Activated effector memory CD4-positive, alpha-beta T cell treated with anti-CD3 and anti-CD28 coated beads, Interleukin-2, amount 50 U/mL, for 16 hours (primary cell): ENCODE measurements at places on chromosomes 16 and 17.

GRCh38 chr16:11848842-11849241 is 2.5 kb downstream of the RSL1D1 start:
- no peak for DNase-seq

- DNase-seq = no peak
Measured at GRCh38 chr17:55275894-55276804, 11.4 kb downstream of the HLF start.

DNA sequence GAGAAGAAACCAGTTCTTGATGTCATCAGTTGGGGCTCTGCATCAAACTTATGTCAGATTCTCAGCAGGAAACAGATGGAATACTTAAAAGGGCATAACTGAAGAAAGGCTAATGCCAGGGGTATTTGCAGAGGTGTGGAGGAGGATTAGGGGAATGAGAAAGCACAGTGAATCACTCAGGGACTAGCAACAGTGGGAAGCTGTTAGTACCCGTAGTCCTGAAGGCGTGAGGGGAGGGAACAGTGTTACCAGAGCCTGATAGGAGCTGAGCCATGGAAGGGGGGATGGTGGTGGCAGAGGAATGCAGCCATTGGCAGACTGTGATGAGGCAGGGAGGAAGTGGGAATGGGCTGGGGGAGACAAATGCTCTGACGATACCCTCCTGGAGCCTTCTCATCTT is 162.3 kb downstream of the UTP18 start:
- no peak for DNase-seq

DNA sequence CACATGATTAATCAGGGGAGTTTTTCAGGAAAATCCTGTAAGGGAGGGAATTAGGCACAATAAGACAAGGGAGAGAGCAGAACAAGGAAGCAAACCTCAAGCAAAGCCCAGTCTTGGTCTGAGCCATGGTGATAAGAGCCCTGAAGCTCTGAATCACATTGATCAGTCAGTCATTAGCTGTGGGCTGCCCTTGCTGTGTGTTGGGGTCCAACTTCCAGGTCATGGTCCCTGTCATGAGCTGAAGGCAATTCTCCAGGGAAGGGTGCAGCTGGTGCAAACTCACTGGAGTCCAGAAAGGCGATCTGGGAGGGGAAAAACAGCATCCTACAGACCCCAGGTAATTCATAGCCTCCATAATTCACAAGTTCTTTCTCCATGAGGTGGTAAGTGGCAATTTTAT is 89.9 kb downstream of the CYLD start:
- DNase-seq = no peak

DNA sequence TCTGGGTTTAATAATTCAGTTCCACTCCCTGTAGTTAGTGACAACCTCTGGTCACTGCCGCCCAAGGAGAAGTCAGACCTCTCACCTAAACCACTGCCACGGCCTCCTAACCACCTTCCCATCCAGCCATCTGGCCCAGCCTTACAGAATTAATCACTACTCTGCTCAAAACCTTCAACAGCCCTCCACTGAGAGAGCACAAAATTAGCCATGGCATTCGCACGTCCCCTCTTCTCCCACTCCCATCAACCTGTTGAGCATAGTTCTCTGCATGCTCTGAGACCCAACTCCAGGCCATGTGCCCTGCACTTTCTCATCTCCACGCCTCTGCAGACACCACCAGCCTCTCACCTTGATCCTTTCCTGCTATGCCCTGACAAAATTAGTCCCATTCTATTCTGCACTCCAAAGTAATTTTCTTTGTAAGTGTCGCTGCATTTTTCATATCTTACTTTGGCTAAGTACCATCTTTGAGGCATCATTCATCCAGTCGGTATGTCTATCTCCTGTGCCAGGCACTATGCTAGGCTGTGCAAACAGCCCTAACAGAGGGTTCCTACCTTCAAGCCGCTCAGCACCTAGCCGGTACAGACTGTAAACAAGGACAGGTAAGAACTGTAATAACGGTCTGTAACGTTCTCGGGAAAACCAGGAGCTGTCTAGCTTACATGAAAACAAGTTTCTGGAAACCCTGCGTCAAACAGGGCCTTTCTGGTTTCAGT is 963 bp downstream of the COPRS start:
- DNase-seq = no peak

- DNase-seq = no peak
Measured at GRCh38 chr16:76729525-76729924, 452.3 kb downstream of the CNTNAP4 start.

DNA sequence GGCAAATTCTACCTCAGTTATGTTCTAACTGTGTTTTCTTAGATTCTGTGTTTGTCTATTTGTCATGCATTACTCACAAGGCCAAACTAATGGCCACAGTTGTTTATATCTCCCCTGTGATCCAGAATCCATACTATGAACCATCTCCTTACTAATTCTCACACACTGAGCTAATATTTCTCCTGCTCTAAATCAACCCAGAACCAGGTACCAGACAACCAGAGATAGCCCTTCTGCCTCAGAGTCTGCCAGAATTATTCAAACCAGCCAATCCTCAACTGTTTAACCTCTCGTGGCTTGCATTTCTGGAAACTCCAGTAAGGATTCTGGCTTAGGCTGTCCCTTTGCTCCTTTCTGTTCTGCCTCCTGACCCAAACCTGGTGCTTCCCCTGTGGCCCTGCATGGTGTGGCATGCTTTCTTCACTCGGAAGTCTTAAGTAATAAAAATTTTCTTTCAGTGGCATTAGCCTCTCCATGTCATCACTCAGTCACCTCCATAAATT is 59.4 kb downstream of the EFCAB5 start:
- no peak for DNase-seq
